Mucosa of gallbladder (tissue), 1 donor: ENCODE measurements at places on chromosomes 6 and 20.

DNA sequence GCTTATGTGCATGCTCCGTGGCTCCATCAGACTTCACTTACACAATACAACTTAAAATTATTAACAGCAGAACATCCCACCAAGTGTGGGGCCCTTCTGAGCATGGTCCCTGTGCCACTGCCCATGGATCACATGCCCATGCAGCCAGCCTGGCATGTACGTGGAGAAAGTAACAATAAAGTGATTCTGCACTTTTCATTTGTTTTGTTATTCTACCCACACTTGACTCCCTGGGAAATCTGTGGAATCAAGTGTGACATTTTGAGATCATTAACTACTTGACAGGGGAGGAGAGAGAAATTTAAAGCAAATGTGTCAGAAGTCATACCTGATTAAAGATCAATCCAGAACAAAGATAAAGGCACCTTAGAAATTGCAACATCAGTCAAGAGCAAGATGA lies 112.0 kb downstream of the ISM1 start:
- no peak for DNase-seq

DNA sequence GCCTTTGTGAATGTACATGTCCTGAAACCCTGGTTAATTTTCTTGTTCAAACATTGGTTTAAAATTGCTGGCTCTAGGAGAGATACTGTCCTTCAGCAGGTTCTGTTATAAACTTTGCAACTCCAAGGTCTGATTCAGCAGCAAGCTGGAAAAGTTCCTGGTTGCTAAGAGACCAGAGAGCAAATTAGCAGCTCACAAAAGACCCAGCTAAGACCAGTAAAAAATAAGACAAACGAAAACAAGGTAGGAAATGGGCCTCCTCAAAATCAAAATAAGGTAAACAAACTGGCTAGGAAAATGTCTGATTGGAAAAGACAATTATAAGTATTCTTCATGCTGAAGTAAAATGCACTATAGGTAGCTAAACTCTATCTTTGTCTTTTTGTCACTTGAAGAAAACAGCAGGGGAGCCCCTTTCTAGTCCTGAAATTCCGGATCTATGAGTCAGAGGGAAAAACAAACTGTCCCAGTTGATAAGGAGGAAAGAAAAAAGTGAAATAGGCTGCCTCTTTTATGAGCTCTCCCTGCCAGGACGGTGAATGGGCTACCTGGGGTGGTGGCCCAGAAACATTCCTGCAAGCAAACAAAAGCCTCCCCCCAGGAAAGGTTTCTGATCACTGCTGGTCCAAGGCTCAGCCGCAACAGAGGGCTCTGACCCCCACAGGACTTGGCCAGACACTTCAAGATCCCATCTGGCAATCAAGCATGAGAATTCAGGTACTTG lies 41.6 kb downstream of the UNC5CL start:
- DNase-seq, result peak; percentile 46

GRCh38 chr6:146292506-146292905 lies 251.1 kb upstream of the RAB32 start:
- DNase-seq, result no peak

GRCh38 chr20:2380601-2381000 lies at the start of gene TGM6:
TSS of gene TGM6 (plus strand) at chr20:2380901. CDS start at chr20:2380969, 68 bp downstream.
- DNase-seq, result no peak

DNA sequence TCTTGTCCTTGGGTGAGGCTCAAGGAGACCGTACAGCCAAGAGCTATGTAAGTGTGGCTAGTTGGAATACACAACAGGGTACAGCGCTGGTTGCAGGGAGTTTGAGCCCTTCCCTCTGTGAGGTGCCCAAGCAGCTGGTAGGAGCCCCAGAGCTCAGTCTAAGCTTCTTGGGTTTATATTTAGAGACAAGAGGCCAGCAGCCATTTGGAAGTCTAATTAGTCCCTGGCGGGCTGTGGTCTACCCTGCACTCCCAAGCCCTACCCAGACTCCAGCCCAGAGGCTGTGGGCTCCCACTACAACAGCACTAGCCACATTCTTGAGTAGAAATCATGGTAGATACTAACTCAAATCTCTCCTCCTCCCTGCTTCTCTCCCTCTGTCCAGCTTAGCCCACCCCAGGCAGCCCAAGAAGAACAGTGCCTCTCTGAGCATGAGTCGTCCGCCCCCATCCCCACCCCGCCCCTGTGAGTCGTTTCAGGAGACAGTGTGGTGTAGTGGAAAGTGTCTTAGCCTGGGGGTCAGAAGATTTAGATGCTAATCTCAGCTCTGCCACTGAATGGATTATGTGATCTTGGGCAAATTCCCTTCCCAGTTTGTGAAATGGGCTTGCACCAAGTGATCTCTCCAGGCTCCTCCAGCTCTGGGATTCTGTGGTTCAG lies 37.8 kb downstream of the EIF2S2 start:
- DNase-seq, result no peak

DNA sequence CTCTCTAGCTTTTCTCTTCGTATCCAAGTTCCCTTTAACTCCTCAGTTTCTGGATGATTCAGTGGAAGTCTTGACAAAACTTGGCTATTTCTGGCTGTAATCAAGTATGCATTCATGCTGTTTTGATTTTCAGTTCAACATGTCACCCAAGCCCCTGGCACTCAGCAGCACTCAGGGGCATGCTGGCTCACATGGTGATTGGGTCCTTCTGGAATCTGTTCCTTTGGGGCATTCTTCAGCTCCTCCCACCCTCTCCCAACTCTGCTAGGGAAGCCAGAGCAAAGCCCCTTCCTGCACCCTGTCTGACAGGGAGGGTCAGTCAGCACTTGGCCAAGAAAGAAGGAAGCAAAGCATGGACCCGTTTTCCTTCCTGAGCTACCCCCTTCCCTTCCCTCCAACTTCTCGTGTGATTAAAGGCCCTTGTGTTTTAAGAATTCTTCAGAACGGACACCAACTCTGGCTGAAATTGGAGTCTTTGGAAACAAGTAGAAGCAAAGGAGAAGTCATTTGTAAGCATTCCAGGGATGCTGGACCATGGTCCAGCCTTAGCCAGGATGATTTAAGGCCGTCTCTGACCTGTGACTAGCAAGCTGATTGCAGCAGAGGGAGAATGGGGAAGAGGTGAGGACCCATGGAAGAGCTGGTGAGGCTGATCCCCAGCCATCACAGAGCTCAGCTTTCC lies 7.1 kb downstream of the PLEKHG1 start:
- no peak for DNase-seq

DNA sequence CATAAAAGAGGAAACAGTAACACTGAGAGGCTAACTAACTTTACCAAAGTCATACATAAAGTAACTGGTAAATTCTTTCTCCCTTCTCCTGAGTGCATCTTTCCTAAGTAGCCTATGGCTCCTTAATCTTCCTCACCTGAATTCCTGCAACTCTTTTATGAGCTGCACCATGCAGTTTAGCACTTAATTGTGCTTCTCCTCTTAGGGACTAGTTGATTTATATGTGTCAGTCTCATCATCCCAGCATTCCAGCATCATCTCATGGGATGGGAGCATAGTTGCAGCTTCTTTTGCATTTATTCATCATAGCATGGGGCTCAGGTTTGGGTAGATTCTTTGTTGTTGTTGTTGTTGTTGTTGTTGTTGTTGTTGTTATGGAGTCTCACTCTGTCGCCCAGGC lies 3.5 kb upstream of the TSPYL1 start:
- no peak for DNase-seq

DNA sequence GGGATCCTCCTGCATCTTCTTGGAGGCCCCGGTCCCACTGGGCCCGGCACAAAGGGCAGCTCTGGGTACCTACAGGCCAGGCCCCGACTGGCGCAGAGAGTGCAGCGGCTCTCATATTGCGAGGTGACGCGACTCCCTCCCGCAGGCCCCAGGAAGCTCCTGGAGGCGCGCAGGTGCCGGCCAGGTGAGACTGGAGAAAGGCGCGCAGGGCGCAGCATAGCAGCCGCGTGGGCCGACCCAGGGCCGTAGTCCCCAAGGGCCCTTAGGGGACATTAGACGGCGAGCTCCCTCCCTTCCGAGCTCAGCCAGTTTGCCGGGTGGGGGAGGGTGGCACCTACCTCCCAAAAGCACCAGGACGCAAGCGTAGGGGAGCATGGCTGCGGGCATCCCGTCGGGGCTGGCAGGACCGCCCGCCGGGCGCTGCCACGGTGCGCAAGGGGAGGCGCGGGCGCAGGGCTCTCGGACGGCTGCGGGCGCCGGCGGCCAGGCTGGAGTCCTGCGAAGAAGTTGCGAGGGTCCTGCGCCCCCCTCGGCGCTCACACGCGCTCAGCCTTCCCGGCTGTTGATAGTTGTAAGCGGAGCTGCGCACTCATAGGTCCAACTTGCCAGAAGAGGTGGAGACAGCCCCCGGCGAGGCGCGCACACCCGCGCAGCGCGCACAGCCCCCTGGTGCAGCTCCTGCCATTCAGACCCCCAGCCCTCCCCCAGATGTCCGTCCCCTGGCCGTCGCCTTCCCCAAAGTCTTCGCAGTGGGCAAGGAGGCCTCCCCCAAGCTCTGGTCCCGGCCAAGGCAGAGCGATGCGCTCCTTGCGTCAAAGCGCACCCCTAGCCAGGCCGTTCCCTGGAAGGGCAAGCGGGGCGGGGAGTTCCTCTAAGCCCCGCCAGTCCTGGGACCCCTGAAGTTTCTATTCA lies 622 bp downstream of the APCDD1L start:
- no peak for DNase-seq

- no peak for DNase-seq
These were observed 69.5 kb upstream of the FOXQ1 start for GRCh38 chr6:1242446-1242845.

GRCh38 chr6:137076277-137077068 lies 31.7 kb upstream of the IL20RA start:
- DNase-seq, result peak; percentile 77

DNA sequence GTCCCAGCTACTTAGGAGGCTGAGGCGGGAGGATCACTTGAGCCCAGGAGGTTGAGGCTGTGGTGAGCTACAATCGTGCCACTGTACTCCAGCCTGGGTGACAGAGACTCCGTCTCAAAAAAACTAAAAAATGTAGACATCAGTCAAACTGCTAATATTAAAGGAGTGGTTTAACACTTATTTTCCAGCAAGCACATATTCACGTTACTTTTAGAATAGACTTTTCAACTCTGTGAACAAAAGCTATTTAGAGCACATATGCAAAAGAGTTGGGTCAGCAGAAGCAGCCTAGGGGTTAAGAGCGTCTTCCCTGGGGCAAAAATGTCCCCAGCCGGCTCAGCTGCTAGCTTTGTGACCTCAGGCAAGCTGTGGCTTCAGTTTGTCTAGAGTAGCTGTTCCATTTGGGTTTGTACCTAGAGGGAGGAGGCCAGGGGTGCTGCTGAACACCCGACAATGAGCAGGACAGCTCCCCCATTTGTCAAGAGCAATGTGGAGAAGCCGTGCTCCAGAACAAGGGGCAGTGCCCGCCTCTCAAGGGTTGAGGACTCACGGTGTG lies 62.5 kb upstream of the PTGIS start:
- no peak for DNase-seq

- no peak for DNase-seq
These were observed 75.2 kb downstream of the MAP3K5 start for GRCh38 chr6:136716917-136717715.

GRCh38 chr20:35341366-35342028 lies 49.3 kb upstream of the FAM83C start:
- DNase-seq, result no peak

DNA sequence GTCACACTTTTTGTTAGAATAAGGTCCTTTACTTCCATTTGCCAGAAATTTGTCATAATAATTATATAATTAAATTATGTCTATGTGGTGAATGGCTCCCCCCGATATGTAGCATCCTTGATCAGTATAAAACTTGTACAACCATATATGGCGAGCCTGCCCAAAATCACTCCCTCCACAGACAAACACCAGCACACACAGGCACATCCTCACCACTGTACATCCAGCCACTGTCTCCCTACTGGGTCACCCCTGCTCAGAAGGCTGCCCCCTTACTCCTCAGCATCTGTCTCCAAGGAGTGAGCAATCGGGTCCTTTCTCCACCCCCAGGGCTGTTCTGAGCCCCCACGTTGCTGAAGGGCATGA lies 87.0 kb upstream of the MYL9 start:
- no peak for DNase-seq

DNA sequence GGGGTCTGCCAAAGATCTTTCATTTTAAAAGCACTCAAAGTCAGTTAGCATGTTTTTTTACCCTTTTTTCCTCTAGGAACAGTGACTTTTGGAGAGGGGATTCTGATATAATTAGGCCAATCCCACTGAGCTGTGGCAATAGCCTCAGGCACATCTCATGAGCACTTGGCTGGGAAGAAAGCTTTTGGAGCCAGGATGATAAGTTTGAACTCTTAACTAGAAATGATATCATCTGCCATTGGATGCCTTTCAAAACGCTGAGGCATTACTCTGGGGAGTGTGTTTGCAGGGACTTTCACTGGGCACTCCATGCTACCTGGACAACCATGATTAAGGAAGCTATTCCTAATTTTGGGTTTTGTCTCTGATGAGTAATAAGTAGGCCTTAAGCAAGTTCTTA lies 3.7 kb downstream of the SCGN start:
- no peak for DNase-seq

DNA sequence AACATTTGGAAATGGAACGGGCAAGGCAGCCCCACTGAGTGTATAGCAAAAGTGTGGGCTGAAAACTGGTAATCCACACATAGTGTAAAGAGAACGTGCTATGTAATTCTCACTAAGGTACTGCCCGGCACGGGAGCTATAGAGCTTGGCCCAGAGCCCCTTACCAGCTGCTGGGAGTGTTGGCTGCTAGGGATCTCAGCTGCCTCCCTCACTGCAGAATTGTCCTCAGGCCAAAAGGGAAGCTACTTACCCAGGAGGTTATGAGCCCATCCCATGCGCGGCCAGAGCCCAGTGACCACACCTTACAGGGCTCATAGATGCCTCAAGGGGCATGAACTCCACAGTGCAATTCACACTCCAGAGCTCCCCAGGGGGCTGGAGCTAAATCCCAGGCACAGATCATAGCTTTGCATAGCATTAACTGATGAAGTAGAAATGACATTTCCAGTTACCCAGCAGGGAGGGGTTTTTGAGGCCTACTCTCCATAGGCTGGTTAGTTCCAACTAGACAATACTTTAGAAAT lies 56.8 kb downstream of the LINC00237 start:
- no peak for DNase-seq
